ENCODE measurements at places on chromosomes 6 and 20. TPM values are rescaled to one million over a fixed set of nuclear protein-coding genes. Genes with fewer than 3 reads are reported as not detected.

DNA sequence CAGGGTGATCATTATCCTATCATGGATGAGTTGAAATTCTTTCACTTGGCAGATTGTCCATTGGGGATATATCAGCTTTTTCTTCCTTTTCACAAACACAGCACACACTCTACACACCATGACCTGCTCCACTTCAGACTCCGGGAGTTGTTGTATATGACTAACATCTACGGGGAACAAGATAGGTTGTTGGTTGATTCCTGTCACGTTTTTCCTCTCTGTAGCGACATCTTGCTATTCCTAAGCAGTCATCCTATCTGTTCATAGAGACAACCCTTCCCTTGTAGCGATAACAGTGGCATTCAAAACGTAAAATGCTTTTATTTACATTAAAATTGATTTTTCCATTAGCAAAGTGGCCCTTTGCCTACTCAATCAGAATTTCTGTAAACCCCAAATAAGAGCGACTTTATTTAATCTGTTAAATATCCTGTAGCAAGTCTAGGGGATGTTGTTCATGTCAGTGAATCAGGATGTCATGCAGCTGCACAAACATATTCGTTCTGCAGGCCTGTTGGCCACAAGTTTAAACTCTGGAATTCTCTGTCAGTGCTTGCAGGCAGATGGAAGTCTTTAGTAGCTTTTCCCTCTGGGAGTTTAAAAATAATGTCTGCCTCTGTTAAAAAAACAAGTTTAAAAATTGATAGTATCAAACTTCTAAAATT lies 23.1 kb downstream of the PHACTR2 start:
- peak overlapping the region; percentile 50 for H3K27ac ChIP-seq
- H3K4me1 ChIP-seq, result peaks cover 24% of the 10 kb centered on the region
- H3K27me3 ChIP-seq, result no peaks in the 10 kb centered on the region
- no peaks in the 10 kb centered on the region for H3K36me3 ChIP-seq

DNA sequence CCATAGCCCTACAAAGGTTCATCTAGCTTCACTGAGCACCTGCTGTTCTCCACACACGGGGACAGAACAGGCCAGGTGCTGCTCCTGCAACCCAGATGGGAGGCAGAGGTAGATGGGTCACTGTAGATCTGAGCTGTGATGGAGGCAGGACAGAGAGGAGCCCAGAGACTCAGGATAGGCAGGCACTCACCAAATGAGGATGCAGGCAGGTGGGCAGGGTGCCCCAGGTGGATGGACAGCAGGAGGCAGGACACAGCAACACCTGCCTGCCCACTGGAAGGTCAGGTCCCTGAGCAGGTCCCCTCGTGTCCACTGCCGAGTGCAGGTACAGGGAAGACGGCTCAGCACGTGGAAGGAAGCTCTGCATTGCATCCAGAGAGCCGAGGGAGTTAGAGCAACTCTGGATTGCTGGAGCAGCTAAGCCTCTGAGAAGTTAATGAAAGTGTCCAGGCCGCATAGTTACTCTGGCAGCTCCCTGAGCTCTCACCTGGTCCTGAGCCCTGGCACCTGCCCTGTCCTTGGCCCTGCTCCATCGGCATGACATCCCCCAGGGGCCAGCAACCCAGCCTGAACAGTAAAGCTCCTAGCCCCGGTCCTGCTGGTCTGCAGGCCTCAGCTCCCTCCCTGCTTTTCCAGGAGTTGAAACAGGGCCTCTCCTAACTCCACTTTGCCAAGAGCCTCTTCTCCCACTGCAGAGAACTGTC lies 4.9 kb upstream of the YTHDF1 start:
- H3K27me3 ChIP-seq, result peaks cover 11% of the 10 kb centered on the region
- H3K4me3 ChIP-seq, result no peak overlapping the region
- H3K36me3 ChIP-seq, result no peaks in the 10 kb centered on the region

- peaks cover 17% of the 10 kb centered on the region for H3K4me1 ChIP-seq
- peaks cover 25% of the 10 kb centered on the region for H3K36me3 ChIP-seq
- H3K27ac ChIP-seq, result peak overlapping the region; percentile 73
- H3K27me3 ChIP-seq, result no peaks in the 10 kb centered on the region
These were observed 604 bp upstream of the RAB5IF start for GRCh38 chr20:36604952-36605398.

- no peak overlapping the region for H3K27ac ChIP-seq
- H3K36me3 ChIP-seq, result no peaks in the 10 kb centered on the region
- no peak for DNase-seq
- H3K4me1 ChIP-seq, result no peaks in the 10 kb centered on the region
These were observed 1.3 kb upstream of the TAAR8 start for GRCh38 chr6:132551214-132551613.

DNA sequence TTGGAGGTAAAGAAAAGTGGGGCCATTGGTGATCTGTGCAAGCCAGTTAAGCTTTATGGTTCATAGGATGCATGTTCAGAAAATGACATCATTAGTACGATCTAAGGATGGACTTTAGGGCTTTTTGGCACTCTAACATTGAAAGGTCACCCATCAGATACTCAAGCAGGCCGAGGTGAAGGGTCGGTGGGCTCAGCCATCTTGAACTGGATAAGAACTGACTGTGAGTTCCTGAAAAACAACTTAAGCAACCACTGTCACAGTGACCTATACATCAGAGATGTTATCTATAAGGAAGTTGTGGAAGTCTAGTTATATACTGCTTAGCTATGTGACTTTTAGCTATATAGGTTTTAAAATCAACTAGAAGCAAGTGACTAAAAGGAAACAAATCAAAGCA lies 13.0 kb upstream of the ITCH start:
- H3K4me3 ChIP-seq, result no peak overlapping the region
- H3K27ac ChIP-seq, result no peak overlapping the region

The TFAP2B gene
- total RNA-seq, result not detected
